Activated naive CD8-positive, alpha-beta T cell treated with anti-CD3 and anti-CD28 coated beads, Interleukin-2, amount 10 ng/mL, durations not matched to agents 7 days and 5 days (primary cell): ENCODE measurements at places on chromosomes 3 and 15. TPM values are rescaled to one million over a fixed set of nuclear protein-coding genes. Genes with fewer than 3 reads are reported as not detected.
A peak's percentile ranks its signal among the peaks of the same experiment; 100 is the strongest.

- DNase-seq, result no peak
These were observed 679.3 kb downstream of the OTOL1 start for GRCh38 chr3:162175878-162176277.

- no peak for DNase-seq
These were observed 15.2 kb upstream of the RARRES1 start for GRCh38 chr3:158747417-158747816.

- no peak for DNase-seq
These were observed 33.5 kb downstream of the PCCB start for GRCh38 chr3:136283627-136284026.

- no peak for DNase-seq
These were observed 32.8 kb upstream of the TF start for GRCh38 chr3:133713347-133713746.

- DNase-seq, result no peak
These were observed 317.3 kb upstream of the NAALADL2 start for GRCh38 chr3:174541708-174542315.

- no peak for DNase-seq
These were observed 379.8 kb downstream of the VPS13C start for GRCh38 chr15:61680260-61681037.

GRCh38 chr3:168271932-168272331, 176.2 kb upstream of the GOLIM4 start:
- no peak for DNase-seq

- no peak for DNase-seq
These were observed 16.3 kb upstream of the ERC2 start for GRCh38 chr3:56484525-56485032.

- peak; percentile 19 for DNase-seq
These were observed at the start of gene PDZRN3 for GRCh38 chr3:73624821-73625665. PDZRN3 (minus strand) TSS chr3:73624941.

DNA sequence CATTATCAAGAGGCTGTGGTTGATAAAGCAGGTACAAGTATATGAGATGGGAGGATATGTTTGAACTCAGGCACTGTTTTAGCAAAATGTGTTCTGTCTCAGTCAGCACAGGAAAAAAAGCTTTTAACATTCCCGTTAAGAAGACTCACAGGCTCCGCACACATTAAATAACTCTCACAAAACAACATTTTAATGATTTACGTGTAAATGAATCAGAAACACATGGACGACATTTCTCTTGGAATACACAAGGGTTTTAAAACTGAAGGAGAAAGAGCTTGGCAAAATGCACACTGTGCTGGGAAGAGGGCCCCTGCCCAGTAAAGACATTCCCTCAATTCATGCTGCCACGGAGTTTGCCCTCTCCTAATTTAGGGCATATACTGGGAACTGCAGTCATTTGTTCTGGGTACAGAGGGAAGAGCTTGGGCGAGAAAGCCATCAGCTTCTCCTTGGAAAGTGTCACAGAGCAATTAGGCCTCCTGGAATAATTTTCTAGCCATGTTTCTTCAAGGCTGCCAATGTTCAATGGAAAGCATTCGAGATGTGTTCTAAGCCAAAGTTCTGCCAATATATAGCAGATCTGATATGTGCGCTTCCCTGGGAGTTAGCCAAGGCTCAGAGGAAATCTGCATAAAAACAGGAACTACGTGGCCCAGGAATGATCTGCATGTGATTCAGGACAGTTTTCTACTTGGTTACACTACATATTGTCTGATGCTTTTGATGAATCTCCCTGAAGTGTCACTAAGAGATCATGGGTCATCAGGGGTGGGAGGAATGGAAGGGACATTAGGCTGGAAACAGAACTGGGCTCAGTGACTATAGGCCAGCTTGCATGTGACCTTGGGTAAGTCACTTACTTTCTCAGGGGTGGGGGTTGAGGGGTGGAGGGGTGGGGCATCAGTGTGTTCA, 2.2 kb upstream of the MASP1 start:
- no peak for DNase-seq

GRCh38 chr3:17119201-17120072, 234.7 kb downstream of the PLCL2 start:
- DNase-seq, result no peak

GRCh38 chr3:191314109-191314728, 15.0 kb upstream of the CCDC50 start:
- DNase-seq, result no peak

DNA sequence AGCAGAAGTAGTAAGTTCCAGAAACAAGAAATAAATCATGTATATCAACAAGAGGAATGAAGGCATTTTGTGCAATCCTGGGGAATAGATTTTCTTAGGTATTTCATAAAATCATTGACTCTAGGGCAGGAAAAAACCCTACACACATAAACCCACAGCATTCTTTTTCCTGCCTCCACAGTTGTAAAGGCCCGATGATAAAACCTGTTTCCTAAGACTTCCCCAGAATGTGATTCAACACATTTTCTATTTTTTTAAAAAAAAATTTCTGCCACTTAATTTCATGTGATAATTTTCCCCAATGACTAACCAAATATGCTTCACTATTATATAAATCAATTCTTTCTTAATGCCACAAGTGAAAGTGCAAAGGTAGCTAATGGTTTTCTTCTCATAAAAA, 407.0 kb downstream of the FHIT start:
- DNase-seq, result no peak

GRCh38 chr3:17775073-17775472, 32.6 kb upstream of the TBC1D5 start:
- DNase-seq, result peak; percentile 64

GRCh38 chr3:143380449-143380848, 260.9 kb downstream of the CHST2 start:
- no peak for DNase-seq

- peak; percentile 45 for DNase-seq
These were observed 81.9 kb upstream of the CDV3 start for GRCh38 chr3:133491481-133492059.

DNA sequence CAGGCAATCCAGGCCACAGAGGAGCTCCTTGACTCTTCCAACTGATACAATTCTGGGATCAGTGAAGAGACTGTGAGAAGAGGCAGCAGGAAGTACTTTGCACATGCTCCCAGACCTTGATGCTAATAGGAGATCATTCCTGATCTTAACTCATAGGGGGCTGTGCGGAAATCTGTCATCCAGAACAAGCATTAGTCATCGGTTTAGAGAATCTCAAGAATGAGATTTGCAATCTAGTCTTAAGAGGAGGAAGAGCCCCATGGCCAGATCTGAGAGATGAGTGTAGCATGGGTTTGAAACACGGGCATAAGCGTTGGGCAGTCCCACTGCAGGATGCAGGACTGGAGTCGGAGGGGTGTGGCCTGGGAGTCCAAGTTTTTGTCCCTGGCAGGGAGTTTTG, 1081.1 kb downstream of the NAALADL2 start:
- DNase-seq, result no peak

- DNase-seq, result no peak
These were observed 278.3 kb upstream of the WNT5A start for GRCh38 chr3:55765398-55765797.

- no peak for DNase-seq
These were observed 14.9 kb downstream of the CHST2 start for GRCh38 chr3:143134471-143134870.

DNA sequence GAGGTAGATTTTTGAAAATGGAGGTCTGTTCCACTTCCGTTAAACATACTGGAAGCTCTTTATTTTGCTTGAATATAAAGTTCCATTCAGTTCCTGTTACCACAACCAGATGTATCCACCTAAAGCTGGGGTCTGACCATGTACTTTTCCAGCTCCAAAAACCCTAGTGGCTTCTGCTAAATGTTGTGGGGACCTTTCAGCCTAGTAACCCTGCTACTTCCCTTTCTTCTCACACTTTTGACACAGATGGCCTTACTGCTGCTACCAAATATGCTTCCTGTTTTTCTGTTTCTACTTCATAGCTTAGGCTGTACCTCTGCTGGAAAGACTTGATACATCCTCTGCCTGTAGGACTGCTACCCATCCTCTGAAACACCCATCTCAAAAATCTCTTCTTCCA, 87.8 kb downstream of the COL6A6 start:
- no peak for DNase-seq

DNA sequence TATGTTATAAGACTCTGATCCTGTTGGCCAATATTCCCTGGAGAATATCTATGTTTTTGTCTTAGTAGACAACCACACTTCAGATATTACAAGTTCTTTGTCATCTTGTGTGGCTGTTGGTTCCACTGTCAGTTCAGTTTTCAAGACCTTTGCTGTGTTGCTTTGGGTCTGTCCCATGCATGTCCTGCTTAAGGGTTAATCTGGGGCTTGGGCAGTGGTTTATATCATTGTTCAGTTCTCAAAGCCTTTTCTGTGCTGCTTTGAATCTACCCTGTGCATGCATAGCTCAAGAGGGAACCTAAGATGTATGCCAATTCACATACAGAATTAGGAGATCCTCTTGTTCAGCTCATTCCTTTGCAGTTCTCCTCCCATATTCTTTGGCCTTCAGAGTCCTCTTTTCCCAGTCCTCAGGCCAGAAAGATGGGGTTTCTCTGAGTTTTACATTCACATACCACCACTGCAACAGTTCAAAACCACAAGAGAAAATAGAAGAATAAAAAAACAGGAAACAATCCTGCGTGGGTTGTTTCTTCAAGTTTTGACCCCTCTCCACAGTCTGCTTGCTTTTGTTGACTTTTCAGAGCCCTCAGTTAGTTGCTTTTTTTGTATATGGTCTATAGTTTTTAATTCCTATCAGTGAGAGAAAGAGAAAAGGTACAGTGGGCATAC, 21.6 kb downstream of the BUB1B start:
- no peak for DNase-seq

- no peak for DNase-seq
These were observed 70.4 kb downstream of the NIPA2 start for GRCh38 chr15:22908830-22909229.

DNA sequence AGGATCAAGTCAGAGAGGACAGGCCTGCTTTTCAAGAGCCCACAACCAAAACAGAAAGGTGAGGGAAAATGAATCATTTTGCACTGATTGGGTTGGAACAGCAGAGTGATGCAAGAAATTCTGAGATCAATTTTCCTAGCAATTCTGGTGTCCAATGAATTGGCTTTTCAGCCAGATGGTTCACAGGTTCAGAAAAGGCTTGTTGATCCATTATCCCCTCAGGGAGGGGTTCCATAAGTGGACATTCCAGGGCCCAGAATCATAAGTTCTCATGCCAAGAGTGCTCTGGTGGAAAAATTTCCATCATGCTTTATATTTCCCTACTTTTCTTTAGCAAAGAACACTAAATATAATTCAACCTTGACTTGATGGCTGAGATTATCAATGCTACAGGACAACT, 16.2 kb downstream of the RBP2 start:
- DNase-seq, result no peak

HCLS1 gene
- total RNA-seq, result 318 TPM

AHSG gene
- not detected for total RNA-seq

ZBTB38 gene
- total RNA-seq, result 55.1 TPM

C3orf49 gene
- not detected for total RNA-seq

IQCH gene
- 2.2 TPM for total RNA-seq

LIPH gene
- total RNA-seq, result not detected

SEMA3G gene
- 0.09 TPM for total RNA-seq

PRTG gene
- total RNA-seq, result not detected
